ENCODE measurements at places on chromosomes 5 and 9. TPM values are rescaled to one million over a fixed set of nuclear protein-coding genes. Genes with fewer than 3 reads are reported as not detected.

The CA9 gene
- total RNA-seq: not detected

The PDGFRB gene
- 56.3 TPM for total RNA-seq

The LRRC14B gene
- not detected for total RNA-seq

The PTGDS gene
- total RNA-seq: 20.3 TPM

The OR1N1 gene
- total RNA-seq: not detected

The HTR4 gene
- total RNA-seq: 17.6 TPM

The TDRD7 gene
- total RNA-seq: 47.4 TPM

DNA sequence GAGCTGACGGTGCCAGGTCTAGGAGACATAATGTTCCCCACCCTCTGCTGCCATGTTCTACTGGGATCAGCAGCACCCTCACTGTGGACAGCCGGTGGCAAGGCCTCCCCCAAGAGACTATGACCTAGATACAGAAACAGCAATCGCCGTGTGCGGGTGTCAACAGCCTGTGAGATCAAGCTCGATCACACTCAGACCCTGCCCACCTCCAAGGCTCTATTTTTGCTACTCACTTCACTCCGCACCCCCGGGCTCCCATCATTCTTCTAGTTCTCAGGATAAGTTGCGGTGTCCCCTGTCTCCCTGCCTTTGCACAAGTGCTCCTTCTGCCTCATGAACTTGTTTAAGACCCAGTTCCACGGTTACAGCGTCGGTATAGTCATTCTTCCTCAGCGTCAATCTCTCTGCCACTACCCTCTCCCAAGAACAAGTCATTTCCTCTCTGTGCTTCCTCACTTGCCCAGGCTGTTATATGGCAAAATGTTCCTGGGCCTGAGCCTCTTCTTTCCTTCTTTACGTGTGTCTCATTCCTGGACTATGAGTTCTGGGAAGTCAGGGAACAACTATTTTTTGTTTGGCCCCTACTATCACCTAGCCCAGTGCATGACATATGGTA, 5.4 kb upstream of the DOCK8 start:
- DNase-seq: no peak

- DNase-seq: no peak
Measured at GRCh38 chr9:96163712-96164111, 138.3 kb downstream of the HSD17B3 start.

DNA sequence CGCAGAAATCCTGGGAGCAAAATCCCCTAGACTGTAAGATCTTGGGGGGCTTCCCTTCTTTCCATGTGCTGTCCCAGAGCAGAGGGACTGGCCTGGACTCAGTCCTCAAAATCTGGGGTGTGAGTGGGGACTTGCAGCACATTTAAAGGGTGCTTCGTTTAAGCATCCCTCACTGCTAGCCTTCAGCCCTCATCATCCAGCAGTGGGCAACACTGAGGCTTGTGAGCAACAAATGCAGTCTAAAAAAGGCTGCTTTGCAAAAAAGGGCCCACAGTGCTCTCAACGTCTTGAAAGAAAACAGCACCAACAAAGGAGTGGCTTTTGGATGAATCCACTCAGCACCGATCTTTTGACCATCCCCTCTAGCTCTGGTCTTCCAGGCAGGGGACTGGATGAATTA, 128.3 kb upstream of the TBC1D2 start:
- DNase-seq: no peak

- no peak for DNase-seq
Measured at GRCh38 chr5:53438079-53438478, 42.4 kb upstream of the FST start.

DNA sequence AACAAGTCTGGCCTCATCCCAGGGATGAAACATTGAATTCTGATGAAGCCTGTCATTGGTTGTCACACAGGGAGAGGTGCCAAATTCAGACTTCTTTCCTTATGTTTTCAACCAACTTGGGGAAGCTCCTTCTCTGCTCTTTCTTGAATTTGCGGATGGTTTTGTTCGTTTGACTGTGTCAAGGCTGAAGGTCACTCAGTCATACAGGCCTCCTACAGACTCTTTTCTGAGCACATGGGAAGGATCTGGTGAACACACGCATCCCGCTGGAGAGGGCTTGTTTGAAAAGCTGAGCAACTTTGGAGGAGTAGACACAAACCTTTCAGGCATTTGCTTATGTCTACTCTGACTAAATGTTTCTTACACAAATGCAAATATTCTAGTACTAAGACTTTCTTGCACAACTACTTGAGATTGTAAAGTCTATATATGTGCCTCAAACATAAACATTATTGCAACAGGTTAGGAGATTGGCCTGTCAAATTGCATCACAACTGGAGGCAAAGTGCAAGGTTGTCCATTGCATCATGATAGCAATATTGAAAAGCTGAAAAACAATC, 151.5 kb upstream of the NR3C1 start:
- DNase-seq: no peak

- DNase-seq: no peak
Measured at GRCh38 chr5:54212331-54212730, 98.0 kb downstream of the ARL15 start.

DNA sequence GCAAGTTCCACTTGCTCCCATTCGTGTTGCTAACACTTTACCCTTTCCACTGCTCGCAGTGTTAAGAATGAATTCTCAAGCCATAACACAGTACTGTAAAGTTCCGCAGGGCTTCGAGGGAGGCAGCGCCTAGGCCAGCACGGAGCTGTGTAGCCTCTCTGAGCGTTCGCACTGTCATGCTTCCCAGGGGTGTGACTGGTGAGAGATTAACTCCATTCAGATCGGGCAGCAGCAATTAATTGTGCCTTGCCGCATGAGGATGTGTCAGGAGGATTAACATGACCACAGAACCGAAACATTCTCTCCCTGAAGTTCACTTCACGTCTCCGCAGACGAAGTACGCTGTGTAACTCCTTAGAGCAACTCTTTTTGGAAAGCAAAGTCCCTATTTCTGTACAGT, 23.2 kb downstream of the ZBTB34 start:
- no peak for DNase-seq

GRCh38 chr5:156920861-156921431, 42.1 kb downstream of the TIMD4 start:
- DNase-seq: no peak

DNA sequence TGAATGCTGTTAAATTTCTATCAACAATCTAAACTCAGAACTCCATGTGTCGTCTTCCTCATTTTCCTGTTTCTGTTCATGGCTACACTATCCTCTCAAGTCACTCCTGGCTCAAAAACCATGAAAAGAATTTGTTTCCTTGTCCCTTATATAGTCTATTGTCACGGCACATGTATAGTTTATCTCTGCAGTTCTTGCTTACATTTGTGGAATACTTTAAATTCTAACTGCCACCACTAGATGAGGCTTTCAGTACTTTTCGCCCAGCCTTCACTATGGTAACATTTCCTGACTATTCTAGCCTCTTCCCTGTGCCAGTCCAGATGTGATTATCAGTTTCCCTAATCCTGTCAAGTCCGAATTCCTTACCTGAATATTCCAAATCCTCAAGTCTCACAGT, 34.6 kb downstream of the PKD2L2 start:
- no peak for DNase-seq

- no peak for DNase-seq
Measured at GRCh38 chr5:159179529-159180305, 29.6 kb downstream of the RNF145 start.

DNA sequence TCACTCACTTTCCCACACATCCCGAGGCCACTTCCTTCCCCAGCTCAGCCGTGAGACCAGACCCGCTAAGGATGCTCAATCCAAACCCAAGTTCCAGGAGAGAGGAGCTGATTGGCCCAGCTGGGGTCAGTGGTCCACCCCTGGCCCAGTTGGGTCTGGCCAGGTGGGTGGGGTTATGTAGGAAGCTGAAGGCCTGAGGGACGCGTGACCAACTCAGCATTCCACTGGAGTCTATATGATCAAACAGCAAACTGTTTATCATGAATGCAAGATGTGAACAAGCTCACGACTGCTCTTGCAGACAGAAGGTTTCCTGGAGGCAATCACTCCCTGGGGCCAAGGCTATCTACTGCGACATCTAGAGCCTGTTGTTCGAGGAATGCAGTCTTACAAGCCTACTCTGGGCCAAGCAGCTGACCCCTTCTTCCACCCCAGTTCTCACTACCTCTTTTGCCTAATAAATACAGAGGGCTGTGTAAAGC, 4.9 kb upstream of the RAPGEF1 start:
- no peak for DNase-seq

DNA sequence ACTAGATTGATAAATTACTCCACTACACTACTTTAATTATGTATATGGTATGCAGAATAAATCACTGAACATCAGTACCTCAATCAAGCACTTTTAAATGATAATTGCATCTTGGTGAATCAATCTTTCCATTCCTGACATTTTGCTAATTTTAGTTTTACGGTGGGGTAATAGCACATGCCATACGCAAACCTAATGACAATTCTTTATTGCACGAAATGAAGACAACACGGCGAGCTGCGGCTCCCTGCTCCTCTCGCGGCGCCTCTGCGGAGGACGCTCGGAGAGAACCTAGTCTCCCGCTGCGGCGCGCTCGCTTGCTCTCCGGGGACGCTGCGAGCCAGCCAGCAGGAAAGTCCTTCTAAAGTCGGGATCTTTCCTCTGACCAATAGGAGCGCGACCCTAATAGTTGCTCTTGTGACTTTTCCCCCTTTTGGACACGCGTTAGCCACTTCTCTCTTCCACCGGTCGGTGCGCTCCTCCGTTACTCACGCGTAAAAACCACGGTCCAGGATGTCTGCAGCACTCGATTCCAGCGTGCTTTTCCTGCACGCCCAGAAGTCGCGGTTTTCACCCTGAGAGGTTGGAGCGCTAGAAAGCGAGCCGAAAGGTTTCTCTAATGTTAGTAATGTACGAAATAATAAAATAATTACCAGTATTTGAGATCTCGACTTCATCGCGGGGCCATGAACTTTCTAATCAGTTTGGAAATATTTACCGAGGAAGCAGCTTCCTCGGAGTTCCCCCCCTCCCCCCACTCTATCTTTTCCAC, 1.0 kb upstream of the MEF2C start:
- peak; percentile 63 for DNase-seq

GRCh38 chr5:105283134-105283533, 1720.5 kb upstream of the NUDT12 start:
- DNase-seq: no peak
